WTC11 (cell line): ENCODE measurements at places on chromosomes 5 and 9.

DNA sequence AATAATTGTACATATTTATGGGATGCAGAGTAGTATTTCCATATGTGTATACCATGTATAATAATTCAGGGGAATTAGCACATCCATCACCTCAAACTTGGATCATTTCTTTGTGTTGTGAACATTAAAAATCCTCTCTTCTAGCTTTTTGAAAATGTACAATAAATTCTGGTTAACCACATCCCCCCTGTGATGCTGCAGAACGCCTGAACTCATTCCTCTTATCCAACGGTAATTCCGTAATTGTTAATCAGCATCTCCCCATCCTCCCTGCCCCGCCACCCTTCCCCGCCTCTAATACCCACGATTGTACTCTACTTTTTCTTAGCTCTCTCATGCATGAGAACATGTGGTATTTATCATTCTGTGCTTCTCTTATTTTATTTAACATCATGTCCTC is 127.7 kb upstream of the ANKRD55 start:
- DNase-seq = no peak

DNA sequence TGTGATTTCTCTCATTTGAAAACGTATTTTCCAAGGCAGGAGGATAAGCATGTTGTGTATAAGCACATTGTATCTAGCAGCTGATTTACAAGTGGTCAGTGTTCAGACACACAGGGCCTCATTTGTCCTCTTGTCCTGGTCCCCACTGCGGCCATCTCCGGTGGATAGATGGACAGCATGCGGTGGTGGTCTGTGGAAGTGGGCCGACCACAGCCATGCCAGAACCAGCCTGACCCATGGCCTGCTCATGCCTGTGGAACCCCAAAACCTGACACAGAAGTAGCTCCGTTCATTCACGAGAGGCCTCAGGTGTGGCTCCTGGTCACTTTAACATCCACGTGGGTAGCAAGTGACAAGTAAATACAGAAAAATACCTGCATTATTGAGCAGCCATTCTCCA is 14.6 kb downstream of the IRX2 start:
- DNase-seq = no peak

DNA sequence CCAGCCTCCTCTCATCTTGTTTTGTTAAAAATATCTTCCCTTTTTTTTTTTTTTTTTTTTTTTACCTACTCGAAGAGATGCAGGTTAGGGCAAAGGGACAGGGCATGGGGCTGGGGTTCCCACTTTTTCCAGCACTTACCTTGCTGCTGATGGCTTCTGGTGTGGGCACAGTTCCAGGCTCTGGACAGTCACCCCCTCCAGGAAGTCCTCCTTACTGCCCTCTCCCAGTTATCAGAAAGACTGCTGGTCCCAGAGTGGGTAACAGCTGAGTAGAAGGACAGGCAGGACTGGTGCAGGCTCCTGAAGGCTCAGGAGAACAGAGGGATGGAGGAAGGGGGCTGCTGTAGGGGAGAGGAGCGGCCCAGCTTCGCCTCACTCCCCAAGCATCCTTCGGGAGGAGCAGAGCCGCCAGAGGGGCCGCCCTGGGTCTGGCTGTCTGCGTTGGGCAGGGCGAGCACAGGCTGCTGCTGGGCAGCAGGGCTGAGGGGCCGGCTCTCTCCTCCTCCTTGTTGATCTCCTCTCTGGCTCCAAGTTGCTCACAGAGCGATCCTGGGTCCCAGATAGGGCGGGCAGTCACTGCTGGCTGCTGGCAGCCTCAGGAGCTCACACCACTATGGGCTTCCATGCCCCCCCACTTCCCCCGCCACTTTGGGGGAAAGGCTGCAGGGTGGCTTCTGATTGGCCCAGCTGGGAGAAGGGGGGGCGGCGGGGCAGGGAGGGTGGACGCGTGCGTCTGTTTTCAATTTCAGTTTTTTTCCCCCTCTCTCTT is at the start of gene PDGFRB:
Gene PDGFRB (minus strand): TSS at position 588 of the 769 bp plus-strand sequence. CDS start 18,798 bp downstream, outside the sequence.
- DNase-seq = peak; percentile 67

- no peak for DNase-seq
These were observed 161.7 kb downstream of the OLFM1 start for GRCh38 chr9:135249191-135249590.

DNA sequence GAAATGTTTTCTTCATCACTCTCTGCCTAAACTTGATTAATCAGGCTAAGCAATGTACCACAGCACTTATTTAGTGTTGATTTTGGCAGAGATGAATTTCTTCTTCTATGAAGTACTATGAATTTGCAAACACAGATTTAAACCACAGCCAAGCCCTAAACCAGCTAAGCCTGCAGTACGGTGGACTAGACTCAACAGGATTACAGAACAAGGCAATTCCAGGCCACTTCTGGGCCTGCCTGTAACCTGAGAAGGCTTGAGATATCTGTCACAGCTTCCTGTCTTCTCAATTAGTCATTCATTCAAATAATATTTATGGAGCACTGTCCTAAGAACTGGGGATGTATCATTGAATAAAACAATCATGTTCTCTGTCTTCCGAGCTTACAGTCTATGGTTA is 32.4 kb upstream of the CAST start:
- no peak for DNase-seq

- no peak for DNase-seq
These were observed 205.5 kb downstream of the CACNA1B start for GRCh38 chr9:138082918-138083636.

DNA sequence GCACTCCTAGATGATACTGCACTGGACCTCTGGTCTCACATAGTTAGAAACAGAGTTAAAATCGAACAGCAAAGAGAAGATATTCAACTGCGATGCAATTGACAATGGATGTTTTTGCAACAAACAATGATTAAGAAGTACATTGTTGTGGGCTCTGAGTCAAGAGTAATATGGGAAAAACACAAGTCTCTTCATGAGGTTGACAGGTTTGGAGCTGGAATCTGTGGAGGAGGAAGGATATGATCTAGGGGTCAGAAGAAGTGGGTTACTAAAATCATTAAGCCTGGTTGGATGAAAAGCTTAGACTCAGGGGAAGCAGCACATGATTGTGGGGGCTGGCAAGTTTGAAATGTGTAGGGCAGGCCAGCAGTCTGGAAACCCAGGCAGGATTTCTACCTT is 53.1 kb downstream of the PDCD1LG2 start:
- DNase-seq = no peak

GRCh38 chr9:87594662-87595061 is 97.0 kb downstream of the DAPK1 start:
- DNase-seq = no peak
